ENCODE measurements at places on chromosomes 11 and 22. TPM values are rescaled to one million over a fixed set of nuclear protein-coding genes. Genes with fewer than 3 reads are reported as not detected.

Gene CEP126
- 12.5 TPM for total RNA-seq

Gene CFAP300
- 21.3 TPM for total RNA-seq

Gene HBG2
- total RNA-seq: 8.2 TPM

Gene KCNJ1
- 0.12 TPM for total RNA-seq

Gene FOLR3
- 6.5 TPM for total RNA-seq

Gene MUC15
- total RNA-seq: 10.5 TPM

Gene ADORA2A
- total RNA-seq: 10.0 TPM

- DNase-seq: no peak
Measured at GRCh38 chr11:6387811-6388599, 2.3 kb upstream of the SMPD1 start.

DNA sequence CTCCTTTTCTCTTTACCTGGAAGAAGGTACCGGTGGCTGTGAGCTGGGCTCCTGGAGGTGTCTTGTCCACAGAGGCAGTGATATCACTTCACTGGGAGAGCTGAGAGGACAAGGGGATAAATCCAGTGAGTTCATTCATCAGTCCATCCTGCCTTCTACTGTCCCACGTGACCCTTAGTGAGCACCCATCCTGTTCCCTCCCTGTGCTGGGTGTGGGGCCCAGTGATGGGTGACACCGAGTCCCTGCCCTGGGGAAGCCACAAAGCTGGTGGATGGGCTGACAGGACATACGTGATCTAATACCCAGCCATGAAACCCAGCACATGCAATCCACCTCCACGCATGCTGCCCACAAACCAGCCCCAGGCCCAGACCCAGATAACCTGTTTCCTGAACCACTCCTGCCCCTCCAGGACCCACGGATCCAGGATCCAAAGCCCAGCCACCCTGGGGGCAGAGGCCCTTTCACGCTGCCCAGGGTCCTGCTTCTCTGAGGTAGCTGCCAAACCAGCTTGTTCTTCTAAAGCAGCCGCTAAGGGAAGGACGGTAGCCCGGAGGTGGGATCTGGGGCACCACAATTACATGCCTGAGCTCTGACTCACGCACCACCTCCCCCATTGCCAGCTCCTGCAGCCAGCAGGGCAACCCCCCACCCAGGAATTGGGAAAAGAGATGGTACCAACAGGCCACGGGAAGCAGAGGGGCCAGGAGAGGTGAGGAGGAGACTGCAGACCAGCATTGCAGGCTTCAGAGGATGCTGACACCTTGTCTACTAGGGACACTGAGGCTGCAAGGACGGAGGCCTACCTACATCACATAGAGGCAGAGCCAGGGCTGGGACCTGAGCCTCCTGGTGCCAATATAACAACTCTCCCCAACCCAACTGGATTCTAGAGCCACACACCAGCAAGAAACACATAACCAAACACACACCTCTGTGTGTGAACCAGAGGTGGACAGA, 35.2 kb downstream of the GDPD5 start:
- DNase-seq: peak; percentile 28

DNA sequence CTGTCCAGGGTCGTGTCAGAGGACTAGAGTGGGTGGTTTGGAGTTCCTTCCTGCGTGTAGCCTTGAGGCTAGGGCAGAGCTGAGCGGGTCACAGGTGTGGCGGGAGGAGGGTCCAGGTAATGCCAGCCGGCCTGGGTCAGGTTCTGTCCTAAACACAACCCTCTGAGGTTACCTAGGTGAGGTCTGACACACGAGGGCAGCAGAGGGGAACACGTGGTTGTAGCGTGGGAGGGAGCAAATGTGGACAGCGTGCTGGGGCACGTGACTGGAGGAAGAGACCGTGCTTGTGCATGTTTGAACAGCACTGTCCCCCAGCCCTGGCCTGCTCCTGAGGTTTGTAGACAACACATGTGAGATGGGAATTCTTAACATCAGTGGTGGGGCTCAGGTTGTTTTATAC, 13.1 kb downstream of the MOV10L1 start:
- no peak for DNase-seq

DNA sequence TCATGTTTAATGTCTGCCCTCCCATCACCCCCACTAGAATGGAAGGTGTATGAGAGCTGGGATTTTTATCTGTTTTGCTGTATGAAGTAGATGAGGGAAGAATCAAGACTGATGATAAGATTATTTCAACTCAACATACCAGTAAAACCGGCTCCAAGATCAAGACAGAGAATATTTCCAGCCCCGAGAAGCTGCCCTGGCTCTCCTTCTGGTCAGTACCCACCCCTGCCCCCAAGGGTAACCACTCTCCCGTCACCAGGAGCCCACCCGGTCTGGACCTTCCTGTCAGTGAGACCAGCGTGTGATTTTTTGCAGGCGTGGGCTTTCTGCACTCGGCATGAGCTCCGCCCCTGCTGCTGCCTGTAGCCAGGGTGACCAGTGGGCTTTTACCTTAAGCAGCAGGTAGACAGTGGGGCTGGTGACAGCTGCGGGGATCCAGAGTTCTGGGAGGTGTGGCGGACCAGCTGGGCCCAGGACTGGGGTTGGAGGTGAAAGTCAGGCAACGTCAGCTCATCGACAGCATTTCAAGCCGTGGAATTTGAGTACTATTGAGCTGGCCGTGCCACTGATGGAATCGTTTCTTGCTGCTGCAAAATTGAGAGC, 25.6 kb downstream of the RPL3 start:
- DNase-seq: no peak

- DNase-seq: no peak
Measured at GRCh38 chr11:121717296-121717695, 264.5 kb upstream of the SORL1-AS1 start.

DNA sequence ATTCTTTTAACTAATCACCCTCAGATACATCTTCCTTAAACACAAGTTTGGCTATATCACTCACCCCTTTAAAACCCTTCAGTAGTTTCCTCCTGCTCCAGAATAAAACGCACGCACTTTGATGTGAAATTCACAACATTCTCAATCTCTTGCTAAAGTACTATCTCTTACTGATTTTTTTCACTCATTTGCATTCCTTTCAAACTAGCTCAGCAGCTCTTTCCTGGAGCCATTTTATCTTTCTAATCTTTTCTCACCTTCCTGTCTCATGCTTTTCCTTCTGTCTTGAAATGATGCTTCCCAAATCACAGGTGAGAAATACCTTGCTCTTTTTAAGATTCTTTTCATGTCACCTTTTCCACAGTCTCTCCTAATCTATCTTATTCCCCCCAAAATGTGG, 1074.4 kb downstream of the DLG2 start:
- DNase-seq: no peak

DNA sequence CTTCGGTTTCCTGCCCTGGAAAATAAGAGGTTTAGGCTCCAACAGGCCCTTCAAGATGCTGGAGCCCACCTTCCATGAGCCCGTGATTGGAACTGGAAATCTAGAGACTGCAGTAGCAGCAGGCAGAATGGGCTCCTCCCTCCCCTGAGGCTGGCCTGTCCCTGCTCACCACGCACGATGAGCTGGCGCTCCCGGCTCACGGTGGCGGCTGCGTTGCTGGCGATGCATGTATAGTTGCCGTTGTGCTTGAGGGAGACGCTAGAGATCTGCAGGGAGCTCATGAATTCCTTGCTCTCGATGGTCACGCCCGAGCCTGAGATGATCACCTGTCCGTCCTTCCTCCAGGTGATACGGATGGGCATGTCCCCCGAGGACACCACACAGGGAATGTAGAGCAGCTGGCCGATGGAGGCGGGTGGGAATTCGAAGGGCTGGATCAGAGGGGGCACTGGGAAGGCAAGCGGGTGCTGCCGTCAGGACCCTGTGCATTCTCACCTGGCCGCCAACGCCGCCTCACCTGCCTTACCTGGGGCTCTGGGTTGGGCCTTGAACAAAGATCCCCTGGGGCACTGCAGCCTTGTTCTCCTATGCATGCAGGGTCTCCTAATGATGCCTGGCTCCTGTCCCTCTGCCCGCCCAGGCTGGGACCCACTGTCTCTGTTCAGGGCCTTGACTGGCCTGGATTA, 177.8 kb downstream of the CEP164 start:
- no peak for DNase-seq

GRCh38 chr11:68118706-68119448, 2.3 kb downstream of the CHKA start:
- DNase-seq: peak; percentile 59

- DNase-seq: peak; percentile 90
Measured at GRCh38 chr22:29072193-29072978, 449 bp upstream of the KREMEN1 start.

DNA sequence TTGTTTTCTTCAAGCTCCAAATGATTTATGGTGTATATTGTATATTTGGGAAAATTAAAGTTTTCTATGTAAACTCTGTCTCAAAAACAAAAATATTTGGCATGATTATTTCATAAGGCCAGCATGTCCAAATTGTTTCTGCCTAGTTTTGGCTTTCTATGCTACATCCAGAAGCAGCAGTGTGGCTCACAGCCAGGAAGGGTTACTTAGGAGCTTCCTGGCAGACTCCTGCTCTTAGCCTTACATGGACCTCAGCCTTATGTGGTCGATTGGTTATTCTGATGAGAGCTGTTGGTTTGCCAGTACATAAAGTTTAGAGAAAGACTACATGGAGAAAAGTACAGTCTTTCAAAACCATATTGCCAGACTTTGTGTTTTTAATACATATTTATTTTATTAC, 297.7 kb upstream of the FAT3 start:
- DNase-seq: peak; percentile 74
